ENCODE measurements at places on chromosomes 12 and 14. TPM values are rescaled to one million over a fixed set of nuclear protein-coding genes. Genes with fewer than 3 reads are reported as not detected.

- DNase-seq: no peak
Measured at GRCh38 chr14:32473464-32473855, 144.4 kb downstream of the AKAP6 start.

DNA sequence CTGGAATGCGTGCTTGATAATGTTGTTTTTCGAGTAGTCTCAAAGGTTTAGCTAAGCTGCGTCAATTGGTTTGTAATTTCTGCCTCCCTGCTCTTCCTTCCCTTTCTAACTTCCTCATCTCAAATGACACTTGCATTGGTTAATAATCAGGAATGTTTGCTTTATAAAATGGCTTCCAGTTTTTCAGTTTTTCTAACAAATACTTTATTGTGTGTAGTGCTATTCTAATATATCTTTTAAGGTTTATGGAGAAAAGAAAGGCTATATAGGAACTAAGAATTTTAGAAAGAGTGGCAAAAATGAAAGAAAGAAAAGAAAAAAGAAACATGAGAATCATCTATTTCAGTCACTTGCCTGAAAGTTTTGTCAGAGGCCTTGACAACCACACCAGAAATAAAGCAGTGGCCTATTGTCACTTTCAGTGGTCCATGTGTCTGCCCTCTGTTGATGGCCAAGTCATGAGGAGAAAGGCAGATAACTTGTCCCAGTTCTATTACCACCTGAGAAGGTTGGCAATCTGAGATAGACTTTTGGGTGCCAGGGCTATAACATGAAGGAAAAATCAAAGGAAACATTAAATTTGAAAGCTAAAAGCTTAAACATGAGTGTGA, 221.9 kb upstream of the KITLG start:
- no peak for DNase-seq

Gene SERPINA12
- total RNA-seq: not detected

Gene CDK2
- total RNA-seq: 22.8 TPM
